ENCODE measurements at places on chromosomes 3 and 15.

- DNase-seq, result no peak
These were observed 29.6 kb upstream of the SNRPA1 start for GRCh38 chr15:101324524-101325177.

DNA sequence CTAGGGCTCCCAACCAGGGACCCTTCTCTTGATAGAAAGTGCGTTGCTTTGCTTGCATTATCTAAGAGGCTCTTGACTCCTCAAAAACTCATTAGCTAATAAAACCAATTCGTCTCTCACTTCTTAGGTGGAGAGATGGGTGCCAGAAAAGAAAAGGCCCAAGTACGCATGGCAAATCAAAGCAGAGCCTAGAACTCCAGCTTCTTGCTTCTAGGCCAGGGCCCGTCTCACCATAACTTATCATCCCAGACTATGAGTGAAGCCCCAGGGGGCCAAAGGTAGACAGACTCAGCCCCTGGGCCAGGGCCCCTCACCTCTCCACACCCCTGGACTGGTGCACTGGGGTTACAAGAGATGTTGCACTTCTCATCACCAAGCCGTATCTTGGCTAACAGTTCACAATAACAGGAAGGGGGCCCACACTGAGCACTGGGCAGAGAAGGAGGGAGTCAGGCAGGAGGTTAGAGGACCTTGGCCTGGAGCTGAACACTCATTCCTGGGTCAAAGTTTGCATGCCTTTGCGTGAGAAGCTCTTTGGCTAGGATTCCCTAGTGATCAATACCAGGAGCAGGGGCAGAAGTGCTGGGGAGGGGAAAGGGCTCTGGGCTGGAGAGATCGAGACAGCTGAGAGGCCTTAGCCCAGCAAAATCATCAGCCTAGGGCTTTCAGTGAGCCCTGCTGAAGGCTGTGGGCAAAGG, 5.4 kb upstream of the CYP1A1 start:
- DNase-seq, result no peak

GRCh38 chr15:99213187-99213811, 36.1 kb downstream of the TTC23 start:
- peak; percentile 14 for DNase-seq

GRCh38 chr15:78714890-78715289, 73.9 kb upstream of the CHRNB4 start:
- DNase-seq, result no peak

GRCh38 chr3:141537856-141538255, 51.0 kb downstream of the RASA2 start:
- no peak for DNase-seq

DNA sequence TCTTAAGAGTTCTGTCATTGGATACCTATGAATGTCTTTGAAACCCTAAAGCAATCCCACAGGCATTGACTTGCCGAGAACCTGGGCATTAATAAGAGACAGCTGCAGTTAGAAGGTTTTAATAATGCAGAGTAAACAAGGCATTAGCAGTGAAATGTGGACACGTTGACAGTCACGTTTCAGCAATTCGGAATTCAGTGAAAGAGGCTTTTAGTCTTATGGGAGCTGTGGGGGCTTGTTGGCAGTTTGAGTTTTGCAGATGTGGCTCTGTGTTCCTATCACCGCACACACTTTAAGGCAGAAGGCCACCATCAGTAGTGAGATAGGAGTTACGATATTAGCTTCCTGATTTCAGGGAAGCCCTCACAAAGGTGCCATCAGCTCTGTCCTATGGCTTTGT, 145.2 kb upstream of the NUDT16 start:
- no peak for DNase-seq

GRCh38 chr3:58266577-58266976, 29.0 kb downstream of the ABHD6 start:
- no peak for DNase-seq

GRCh38 chr3:152120601-152121269, 148.0 kb upstream of the MBNL1 start:
- no peak for DNase-seq

GRCh38 chr15:74897300-74897701, 7.5 kb downstream of the MPI start:
- no peak for DNase-seq

- no peak for DNase-seq
These were observed 13.2 kb upstream of the ANPEP start for GRCh38 chr15:89827829-89828228.

DNA sequence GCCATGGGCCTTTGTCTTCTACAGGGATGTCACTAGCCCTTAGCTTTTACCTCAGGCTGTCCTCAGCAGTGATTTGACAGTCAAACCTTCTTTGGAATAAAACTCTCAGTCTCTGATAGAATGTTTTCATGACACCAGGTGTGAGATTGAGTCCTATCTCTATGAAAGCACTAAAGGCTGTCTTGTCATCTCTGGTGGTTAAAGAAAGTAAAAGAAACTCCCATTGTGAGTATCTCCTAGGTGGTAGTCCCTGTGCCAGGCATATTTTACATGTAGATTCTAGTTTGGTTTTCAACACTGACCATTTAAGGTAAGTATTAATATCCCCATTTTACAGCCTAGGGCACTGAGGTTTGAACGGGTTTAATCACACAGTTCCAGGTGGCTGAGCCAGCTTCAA, 360.2 kb downstream of the CHST2 start:
- no peak for DNase-seq

DNA sequence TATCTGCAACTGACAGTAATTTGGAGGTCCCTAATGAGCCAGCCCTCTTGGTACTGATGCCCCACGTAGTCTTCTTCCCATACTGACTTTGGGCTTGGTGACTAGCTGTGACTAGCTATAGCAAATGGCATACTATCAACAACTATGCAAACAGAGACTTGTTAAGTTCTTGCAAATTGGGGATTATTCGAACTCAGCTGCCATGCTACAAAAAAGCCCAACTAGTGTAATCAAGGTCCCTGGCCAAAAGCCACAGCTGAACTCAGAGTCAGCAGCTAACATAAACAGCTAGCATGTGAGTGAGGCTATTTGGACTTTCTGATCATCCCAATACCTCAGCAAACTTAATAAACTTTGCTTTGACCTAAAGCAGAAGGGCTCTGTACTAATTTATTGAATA, 121.2 kb upstream of the PLXND1 start:
- DNase-seq, result no peak

DNA sequence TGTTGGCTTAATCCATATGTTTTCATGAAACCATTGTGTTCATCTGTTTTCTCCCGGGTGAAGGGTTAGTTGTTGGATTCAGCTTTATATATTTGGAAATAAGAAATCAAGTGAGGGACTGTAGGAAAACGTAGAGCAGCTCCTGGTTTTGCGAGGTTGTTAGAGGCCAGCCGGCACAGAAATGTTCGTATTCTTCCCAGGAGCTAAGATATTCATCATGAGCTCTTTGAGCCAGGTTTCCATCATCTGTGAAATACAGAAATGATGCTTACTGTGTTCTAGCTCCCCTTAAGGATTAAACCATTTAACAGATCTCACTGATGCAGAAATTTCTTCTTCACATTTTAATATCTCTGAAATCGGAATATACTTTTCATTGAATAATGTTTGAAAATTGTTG, 235.5 kb downstream of the PTPRG start:
- DNase-seq, result no peak

GRCh38 chr15:100713163-100713867, 110.9 kb downstream of the ASB7 start:
- no peak for DNase-seq

DNA sequence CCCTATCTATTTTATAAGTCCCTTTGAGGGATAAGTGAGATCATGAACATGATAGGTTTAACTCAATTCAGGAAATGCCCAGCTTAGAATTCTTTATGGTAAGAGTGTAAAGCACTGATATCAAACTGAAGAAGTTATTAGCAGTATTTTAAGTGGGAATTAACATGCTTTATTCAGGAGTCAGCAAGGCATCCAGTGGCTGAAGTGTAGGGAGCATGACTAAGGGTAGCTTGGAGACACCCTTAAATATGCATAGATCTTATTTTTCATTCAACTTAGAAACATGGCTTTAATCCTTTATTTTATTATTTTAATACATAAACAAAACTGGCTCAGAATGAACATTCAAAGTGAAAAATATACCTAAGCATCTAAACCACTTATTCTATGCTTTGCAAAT, 158.3 kb upstream of the LPP start:
- DNase-seq, result no peak

Measured in NCI-H2081 treated with DMSO at 0.1 percent for 48 hours (cell line).